Stimulated activated CD8-positive, alpha-beta memory T cell treated with anti-CD3 and anti-CD28 coated beads, Interleukin-4, amount 100 ng/mL, for 1 hour (primary cell): ENCODE measurements at places on chromosomes 6 and 20.

DNA sequence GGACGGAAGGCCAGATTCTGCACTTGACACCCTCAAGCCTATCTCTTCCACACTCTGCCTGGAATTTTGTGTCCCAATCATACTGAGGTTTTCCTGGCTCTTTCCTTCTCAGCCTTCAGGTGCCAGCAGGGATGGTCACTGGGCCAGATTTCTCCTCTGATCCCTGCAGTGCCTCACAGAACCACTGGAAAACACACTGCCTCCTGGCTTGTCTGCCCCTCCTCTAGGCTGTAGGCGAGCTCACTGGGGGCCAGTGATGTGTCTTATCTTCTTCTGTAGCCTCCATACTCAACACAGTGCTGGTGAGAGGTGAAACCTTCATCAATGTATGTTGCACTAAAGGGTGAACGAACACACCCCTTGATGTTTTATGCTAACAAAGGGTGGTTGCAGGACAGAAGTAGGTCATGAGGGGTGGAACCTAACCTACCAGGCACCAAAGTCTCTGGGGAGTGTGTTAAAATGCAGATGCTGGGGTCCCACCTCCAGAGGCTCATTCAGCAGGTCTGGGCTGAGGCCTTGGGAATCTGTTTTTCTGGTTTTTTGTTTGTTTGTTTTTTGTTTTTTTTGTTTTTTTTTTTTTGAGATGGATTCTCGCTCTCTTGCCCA, 80.3 kb downstream of the CDH26 start:
- DNase-seq = no peak

DNA sequence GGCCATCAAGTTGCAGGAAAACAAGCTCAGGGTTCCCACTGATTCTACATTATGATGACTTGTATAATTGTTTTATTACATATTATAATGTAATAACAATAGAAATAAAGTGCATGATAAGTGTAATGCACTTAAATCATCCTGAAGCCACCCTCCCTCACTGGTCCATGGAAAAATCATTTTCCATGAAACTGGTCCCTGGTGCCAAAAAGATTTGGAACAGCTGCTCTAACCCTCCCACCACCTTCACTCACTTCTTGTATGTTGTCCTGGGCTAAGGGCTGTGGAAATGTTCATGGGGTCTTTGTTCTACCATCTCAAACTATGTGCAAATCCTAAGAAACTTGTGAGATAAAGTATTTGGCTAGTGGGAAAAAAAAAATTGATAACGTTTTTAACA, 133.8 kb downstream of the LRRC1 start:
- no peak for DNase-seq

- DNase-seq = no peak
Measured at GRCh38 chr6:169384291-169384690, 130.6 kb upstream of the THBS2 start.

DNA sequence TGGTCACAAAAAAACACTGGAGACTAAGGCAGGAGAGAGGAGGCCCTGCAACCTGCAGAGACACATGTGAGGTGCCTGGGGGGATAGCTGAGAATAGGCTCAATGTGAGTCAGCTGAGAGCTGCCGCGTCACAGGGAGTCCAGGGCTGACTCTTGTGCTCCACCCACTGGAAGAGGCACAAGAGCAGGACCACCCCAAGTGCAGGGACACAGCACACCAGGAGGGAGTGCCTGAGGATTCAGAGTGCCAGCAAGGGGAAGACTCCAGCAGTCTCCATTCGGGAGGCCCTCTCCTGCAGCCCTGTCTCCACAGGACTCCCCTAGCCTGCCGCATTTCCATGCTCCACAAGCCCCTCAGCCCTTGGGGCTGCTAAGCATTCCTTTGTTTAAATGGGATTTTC, 105.5 kb downstream of the HUS1B start:
- no peak for DNase-seq

- DNase-seq = no peak
Measured at GRCh38 chr20:48957053-48957481, 35.6 kb downstream of the ARFGEF2 start.

GRCh38 chr20:32577657-32578056, 7.5 kb downstream of the NOL4L start:
- DNase-seq = no peak

DNA sequence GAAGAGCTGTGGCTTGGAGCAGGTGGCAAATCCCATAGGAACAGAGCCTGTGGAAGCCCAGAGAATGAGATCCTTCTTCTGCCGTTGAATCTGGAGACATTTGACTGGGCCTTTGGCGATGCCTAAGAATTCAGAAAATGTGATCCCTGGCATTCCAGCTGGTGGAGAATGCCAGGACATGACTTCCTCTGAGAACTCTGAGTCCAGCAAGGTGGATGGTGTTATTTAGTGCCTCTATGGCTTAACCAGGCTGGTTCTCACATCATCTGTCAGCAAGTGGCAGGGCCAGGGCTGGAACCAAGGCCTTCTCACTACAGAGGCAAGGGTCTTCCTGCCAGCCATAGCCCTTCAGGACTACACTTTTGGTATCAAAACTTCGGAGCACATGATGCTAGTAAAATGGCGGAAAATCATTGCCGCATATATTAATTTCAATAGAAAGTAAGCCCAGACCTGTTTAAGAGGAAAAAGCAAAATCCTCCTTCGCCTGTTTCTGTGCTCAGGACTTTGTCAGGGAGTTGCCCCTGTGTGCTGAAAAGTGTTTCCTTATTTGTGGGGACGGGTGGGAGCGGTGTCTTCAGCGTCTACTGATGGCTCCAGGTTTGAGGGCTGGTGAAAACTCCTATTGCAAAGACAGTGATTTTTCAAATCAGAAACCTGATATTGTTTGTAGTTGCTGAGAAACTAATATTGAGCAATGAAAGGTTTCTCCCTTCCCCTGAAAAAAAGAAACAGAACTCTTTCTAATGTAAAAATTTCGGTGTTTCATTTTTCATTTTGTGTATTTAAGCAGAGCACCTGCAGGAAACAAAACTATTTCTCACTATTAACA, 23.9 kb downstream of the DUSP22 start:
- no peak for DNase-seq

DNA sequence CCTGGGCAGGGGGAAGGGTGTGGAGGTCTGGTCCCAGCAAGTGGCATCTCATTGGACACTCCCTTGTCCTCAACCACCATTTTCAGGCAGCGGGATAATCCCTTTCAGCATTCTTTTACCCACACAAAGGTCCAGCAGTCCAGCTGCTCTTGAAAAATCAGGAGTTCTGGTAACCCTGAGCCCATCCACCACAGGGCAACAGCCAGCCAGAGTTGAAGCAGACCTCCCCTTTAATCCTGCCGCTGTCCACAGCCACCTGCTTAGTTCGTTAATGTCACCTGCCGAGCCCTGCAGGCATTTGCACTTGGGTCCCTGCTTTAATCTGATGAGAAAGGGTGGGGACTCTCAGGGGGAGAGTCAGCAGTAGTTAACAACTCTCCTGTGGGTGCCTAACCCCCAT, 11.1 kb downstream of the TMEM74B start:
- DNase-seq = no peak

DNA sequence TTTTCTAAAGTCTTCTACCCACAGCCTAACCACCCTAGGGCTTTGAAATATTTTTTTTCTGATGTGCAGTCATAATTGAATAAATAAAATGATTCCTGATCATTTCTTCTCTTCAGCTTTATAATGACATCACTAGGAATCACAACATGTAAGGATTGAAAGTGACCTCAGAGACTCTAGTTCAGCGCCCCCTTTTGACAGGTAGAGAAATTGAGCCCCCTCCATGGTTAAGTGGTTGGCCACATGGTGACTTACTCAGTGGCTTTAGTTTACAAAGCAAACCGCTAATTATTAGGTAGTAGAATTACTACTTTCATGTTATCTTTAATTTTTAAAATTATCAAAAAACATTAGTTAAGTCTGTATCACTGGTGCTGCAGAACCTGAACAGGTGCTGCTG, 13.3 kb upstream of the SLC2A12 start:
- no peak for DNase-seq

DNA sequence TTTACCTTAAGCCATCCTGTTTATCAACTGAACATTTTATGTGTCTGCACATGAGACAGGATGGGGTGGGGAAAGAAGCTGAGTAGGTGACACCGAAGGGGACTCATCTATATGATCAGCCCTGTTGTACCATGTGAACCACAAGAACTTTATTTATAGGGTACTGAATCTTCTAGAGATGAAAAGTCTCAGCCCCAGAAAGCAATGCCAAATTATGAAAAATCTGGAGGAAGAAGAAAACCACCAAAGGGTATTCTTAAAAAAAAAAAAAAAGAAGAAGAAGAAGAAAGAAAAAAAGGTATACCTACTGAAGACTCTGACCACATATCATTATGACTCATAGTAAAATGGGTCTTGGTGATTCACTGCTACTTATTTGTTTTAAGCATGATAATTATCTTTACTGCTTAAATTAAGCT, 39.8 kb upstream of the HBS1L start:
- no peak for DNase-seq

GRCh38 chr6:106381881-106382280, 21.4 kb downstream of the CRYBG1 start:
- DNase-seq = no peak

DNA sequence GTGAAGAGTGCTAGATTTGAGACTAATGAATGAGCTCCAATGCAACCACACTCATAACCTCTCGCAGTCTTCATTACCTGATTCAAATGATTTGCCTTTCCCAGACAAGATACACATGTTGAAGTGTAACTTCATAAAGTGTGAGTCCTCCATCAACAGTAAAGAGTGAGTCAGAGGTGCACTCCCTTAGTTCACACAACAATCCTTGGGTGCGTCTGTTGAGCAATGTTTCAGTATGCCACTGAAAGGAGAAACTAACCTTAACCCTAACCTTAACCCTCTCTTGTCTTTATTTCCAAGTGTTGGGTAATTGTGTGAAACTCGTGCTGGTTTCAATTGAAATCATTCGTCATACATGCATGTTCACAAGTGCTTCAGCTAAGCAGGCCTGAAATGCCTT, 21.0 kb upstream of the RIN2 start:
- DNase-seq = no peak

GRCh38 chr20:35618263-35619131, 2.9 kb downstream of the SPAG4 start:
- no peak for DNase-seq

- no peak for DNase-seq
Measured at GRCh38 chr6:42616716-42617115, 52.9 kb downstream of the UBR2 start.

DNA sequence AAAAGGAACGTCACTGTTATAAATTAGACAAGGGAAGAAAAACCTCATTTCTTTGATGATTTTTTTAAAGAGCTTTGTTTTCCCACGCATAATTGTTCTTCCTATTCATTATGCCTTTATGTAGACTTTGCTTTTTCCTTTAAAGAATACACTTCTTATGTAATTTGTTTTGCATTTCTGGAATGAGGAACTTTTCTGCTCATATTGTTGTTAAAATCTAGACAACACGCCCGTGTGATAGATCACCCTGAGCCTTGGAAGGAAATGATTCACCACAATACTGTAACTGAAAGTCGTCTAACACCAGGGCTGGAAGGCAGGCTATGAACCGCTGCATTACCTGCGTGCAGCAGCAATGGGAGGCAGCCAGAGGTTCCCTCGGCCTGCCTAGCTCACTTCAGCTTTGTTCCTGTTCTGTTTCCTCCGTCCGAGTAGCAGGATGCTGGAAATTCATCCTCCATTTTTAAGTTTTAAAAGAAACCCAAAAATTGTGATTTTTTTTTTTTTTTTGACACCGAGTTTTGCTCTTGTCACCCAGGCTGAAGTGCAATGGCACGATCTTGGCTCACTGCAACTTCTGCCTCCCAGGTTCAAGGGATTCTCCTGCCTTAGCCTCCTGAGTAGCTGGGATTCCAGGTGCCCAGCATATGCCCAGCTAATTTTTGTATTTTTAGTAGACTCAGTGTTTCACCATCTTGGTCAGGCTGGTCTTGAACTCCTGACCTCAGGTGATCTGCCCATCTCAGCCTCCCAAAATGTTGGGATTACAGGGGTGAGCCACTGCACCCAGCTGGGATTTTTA, 49.6 kb upstream of the ZNF217 start:
- DNase-seq = peak; percentile 13

DNA sequence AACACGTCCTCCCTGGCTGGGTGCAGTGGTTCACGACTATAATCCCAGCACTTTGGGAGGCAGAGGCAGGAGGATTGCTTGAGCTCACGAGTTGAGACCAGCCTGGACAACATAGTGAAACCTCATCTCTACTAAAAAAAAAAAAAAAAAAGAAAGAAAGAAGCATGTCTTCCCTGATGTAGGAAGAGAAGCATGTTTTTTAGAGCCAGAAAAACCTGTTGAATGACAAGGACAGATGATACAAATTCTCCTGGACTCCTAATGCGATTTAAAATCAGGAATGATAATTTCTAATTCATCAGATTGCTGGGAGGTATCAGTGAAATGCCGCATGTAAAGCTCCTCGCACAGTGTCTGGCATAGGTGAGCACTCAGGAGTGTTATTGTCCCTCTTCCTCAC, 23.7 kb upstream of the SEC63 start:
- no peak for DNase-seq

DNA sequence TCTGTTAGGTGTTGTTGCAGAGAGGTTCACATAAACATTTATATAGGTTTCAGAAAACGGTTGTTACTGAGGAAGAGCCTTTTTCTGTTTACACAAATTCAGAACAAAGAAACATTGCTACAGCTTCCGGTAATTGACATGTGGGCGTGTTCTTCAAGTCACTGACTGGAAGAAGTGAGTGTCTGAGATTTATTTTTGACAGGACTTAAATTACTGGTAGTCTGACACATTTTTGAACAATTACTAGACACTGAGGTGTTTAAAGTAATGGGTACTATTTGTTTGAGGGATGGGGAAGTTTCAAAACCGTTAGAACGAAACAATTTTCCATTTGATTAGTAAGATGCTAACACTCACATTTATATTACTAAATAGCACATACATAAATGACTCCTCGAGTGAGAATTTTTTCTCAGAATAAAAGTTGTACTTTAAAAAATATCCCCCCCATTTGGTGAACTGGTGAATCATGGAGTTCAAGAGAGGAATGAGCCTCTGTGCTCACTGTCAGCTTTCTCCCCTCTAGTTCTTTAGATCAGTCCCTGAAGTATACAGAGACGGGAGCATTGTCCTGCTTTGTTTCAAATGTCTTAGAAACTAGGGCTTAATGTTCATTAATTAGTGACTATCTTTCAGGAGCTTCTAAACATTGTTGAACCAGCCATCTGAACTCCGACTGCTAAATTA, 98.7 kb downstream of the TSHZ2 start:
- no peak for DNase-seq

DNA sequence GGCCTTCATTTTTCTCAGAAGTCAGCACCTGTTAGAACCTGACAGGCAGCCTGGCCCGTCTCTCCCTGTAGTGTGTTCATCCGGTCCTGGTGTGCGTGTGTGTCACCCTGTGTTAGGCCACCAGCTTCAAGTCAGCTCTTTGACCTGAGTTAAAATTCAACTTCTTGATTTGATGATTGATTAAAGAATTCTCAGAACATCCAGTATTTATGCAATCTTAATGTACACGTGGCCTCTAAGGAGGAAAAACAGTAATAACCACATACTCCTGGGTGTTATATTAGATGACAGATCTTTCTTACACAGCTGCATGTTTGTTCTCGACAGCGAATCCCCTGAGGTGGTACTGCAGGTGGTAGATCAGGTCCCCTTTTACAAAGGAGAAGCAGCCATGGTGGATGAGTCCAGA, 19.1 kb upstream of the TMEM217 start:
- no peak for DNase-seq
